Pancreas (tissue), 10 donors: ENCODE measurements at places on chromosomes 2 and 18.

GRCh38 chr2:102241616-102242305 lies 54.9 kb downstream of the IL1RL2 start:
- H3K27ac ChIP-seq = no peak overlapping the region
- no peaks in the 10 kb centered on the region for H3K36me3 ChIP-seq
- no peak overlapping the region for H3K4me3 ChIP-seq
- H3K4me1 ChIP-seq = peaks cover 5% of the 10 kb centered on the region
- no peak for DNase-seq

- H3K27me3 ChIP-seq = no peaks in the 10 kb centered on the region
- DNase-seq = no peak
- H3K36me3 ChIP-seq = no peaks in the 10 kb centered on the region
- no peak overlapping the region for H3K27ac ChIP-seq
- no peak overlapping the region for H3K4me3 ChIP-seq
These were observed 22.4 kb downstream of the WIPF1 start for GRCh38 chr2:174575124-174575776.

- no peaks in the 10 kb centered on the region for H3K36me3 ChIP-seq
- H3K4me1 ChIP-seq = no peaks in the 10 kb centered on the region
- no peak overlapping the region for H3K4me3 ChIP-seq
- H3K27me3 ChIP-seq = no peaks in the 10 kb centered on the region
- no peak overlapping the region for H3K27ac ChIP-seq
- no peak for DNase-seq
These were observed 47.7 kb downstream of the TMEM182 start for GRCh38 chr2:102809291-102810189.

DNA sequence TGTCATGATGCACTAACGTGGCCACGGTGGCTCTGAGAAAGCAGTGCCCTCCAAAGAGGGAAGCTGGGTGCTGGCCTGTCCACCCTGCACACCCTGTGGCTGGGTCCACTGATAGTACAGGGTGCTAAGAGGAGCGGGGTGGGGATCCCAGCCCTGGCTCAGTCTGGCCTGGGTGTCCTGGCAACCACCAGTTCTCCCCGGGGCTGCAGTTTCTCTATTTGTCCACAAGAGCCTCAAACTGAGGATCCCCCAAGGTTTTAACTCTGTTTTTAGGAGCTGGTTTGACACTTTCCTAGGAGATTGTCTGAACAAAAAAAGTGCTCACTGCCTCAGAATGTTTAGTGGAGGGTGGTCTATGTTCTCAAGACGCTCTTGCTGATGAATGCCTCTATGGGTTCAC lies 29.0 kb downstream of the EDAR start:
- H3K27me3 ChIP-seq = no peaks in the 10 kb centered on the region
- H3K4me3 ChIP-seq = no peak overlapping the region
- no peaks in the 10 kb centered on the region for H3K4me1 ChIP-seq

- no peaks in the 10 kb centered on the region for H3K36me3 ChIP-seq
- no peak for DNase-seq
- no peaks in the 10 kb centered on the region for H3K27me3 ChIP-seq
- no peaks in the 10 kb centered on the region for H3K4me1 ChIP-seq
These were observed 12.5 kb upstream of the TXNL4A start for GRCh38 chr18:80000877-80001276.

DNA sequence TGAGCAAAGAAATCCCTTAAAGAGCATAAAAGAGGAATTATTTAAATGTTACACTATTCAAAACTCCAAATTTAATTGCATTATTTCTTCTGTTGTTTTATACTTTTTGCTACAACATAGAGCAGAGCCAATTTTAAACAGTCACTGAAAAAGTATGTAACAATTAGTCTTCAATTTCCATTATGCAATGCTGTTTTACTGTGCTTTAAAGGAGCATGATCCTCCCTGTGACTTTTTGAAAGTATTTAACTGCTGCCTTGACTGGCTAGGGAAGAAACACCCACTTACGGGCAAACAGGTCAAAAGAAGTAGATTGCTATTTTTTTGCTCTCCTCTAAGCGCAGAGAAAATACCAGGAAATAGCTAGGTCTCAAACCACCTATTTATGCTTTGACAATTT lies 217.4 kb upstream of the GCFC2 start:
- no peak overlapping the region for H3K27ac ChIP-seq
- no peaks in the 10 kb centered on the region for H3K27me3 ChIP-seq
- H3K4me1 ChIP-seq = no peaks in the 10 kb centered on the region
- no peaks in the 10 kb centered on the region for H3K36me3 ChIP-seq
- H3K4me3 ChIP-seq = no peak overlapping the region
- no peak for DNase-seq

GRCh38 chr2:135785032-135785431 lies 43.4 kb downstream of the UBXN4 start:
- H3K4me1 ChIP-seq = no peaks in the 10 kb centered on the region
- H3K36me3 ChIP-seq = peaks cover 10% of the 10 kb centered on the region
- DNase-seq = no peak
- no peaks in the 10 kb centered on the region for H3K27me3 ChIP-seq
- no peak overlapping the region for H3K27ac ChIP-seq

DNA sequence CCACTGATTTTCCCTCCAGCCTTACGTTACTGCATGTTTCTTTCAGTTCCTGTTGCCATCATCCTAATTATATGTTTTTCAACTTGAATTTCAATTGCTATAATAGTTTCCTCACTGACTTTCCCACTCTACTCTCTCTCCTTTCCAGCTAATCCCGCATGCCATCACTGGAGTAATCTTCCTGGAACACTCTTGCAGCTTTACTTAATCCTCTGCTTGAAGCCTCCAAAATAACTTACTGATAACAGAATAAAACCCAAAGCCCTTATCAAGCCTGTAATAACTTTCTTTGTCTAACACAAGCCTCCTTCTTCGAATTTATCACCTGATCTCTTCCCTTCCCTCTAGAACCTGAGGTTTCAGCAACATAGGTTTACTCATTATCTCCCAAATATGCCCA lies 237.3 kb downstream of the LTBP1 start:
- no peak overlapping the region for H3K4me3 ChIP-seq
- H3K36me3 ChIP-seq = no peaks in the 10 kb centered on the region
- no peak for DNase-seq
- H3K4me1 ChIP-seq = no peaks in the 10 kb centered on the region

DNA sequence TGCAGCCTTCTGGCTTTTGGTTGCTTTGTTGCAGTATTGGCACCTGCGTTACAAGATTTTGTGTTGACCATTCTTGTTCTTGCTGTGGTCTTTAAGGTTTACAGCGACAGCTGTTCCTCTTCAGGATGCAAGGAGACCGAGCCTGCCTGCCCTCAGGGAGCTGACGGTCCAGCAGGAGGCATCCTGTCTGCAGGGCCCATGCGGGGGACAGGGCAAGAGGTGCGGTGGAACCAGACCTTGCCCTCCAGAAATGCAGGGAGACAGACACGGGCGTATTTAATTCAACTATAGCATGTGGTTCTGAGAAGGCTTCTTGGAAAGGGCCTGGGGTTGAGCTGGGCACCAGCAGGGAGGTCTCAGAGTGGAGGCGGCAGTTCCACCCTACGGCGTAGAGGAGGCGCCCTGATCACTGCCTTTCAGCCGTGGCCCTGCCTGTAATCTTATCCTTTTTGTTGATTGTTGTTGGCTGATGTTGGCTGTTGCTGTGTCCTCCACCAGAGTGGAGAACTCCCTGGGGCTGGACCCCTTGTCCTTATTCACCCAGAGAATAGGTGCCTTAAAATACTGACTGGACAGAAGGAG lies 71.7 kb downstream of the HPCAL1 start:
- peaks cover 48% of the 10 kb centered on the region for H3K4me1 ChIP-seq
- no peaks in the 10 kb centered on the region for H3K27me3 ChIP-seq
- H3K27ac ChIP-seq = no peak overlapping the region
- no peak overlapping the region for H3K4me3 ChIP-seq
- no peak for DNase-seq

- no peak overlapping the region for H3K4me3 ChIP-seq
- H3K4me1 ChIP-seq = no peaks in the 10 kb centered on the region
- H3K27ac ChIP-seq = no peak overlapping the region
- H3K36me3 ChIP-seq = no peaks in the 10 kb centered on the region
- H3K27me3 ChIP-seq = no peaks in the 10 kb centered on the region
- DNase-seq = no peak
These were observed 337.4 kb downstream of the LPIN1 start for GRCh38 chr2:12083713-12084419.
